CD4-positive, alpha-beta T cell (primary cell): ENCODE measurements at places on chromosomes 1 and 21.
A peak's percentile ranks its signal among the peaks of the same experiment; 100 is the strongest.

DNA sequence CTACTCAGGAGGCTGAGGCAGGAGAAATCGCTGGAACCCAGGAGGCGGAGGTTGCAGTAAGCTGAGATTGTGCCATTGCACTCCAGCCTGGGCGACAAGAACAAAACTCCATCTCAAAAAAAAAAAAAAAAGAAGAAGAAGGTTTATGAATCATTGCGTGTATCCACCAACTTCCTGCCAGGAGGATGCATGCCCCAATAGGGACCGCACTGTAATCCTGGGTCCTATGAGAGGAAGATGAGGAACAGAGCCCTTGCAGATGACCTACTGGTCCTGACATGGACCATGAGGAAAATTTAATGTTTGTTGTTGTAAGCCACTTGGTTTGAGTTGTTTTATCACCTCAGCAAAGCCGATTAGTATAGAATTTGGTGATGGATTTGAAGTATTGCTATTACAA is 56.7 kb downstream of the PTGS2 start:
- DNase-seq = no peak
- no peak overlapping the region for H3K4me3 ChIP-seq
- no peaks in the 10 kb centered on the region for H3K27me3 ChIP-seq
- H3K36me3 ChIP-seq = no peaks in the 10 kb centered on the region

DNA sequence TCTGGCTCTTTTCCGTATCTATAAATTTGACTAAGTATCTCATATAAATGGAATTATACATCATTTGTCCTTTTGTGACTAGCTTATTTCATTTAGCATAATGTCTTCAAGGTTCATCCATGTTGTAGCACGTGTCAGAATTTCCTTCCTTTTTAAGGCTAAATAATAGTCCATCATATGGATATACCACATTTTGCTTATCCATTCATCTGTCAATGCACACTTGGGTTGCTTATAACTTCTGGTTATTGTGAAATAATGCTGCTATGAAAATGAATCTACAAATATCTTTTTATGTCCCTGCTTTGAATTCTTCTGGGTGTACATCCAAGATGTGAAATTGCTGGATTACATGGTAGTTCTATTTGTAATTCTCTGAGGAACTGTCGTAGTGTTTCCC is 119.6 kb downstream of the RHOU start:
- H3K27me3 ChIP-seq = no peaks in the 10 kb centered on the region
- H3K4me3 ChIP-seq = no peak overlapping the region
- H3K27ac ChIP-seq = no peak overlapping the region
- no peaks in the 10 kb centered on the region for H3K36me3 ChIP-seq
- no peaks in the 10 kb centered on the region for H3K4me1 ChIP-seq

- H3K4me1 ChIP-seq = no peaks in the 10 kb centered on the region
- DNase-seq = no peak
- no peaks in the 10 kb centered on the region for H3K27me3 ChIP-seq
- H3K4me3 ChIP-seq = no peak overlapping the region
- no peaks in the 10 kb centered on the region for H3K36me3 ChIP-seq
- no peak overlapping the region for H3K27ac ChIP-seq
Observed at GRCh38 chr1:94592571-94592920, 51.0 kb upstream of the F3 start.

DNA sequence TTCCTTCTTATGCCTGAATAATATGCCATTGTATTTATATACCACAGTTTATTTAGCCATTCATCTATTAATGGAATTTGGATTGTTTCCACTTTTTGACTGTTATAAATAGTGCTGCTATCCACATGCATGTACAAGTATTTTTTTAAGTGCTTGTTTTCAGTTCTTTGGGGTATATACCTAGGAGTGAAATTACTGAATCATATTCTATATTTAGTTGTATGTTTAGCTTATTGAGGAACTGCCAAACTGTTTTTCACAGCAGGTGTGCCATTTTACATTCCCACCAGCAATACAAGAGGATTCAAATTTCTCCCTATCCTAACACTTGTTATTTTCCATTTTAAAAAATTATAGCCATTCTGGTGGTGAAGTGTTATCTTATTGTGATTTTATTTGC is 7.6 kb upstream of the HJV start:
- no peaks in the 10 kb centered on the region for H3K36me3 ChIP-seq
- H3K4me1 ChIP-seq = no peaks in the 10 kb centered on the region
- no peak overlapping the region for H3K4me3 ChIP-seq
- H3K27me3 ChIP-seq = no peaks in the 10 kb centered on the region
- no peak overlapping the region for H3K27ac ChIP-seq

- no peak overlapping the region for H3K27ac ChIP-seq
- H3K4me3 ChIP-seq = no peak overlapping the region
- peaks cover 22% of the 10 kb centered on the region for H3K4me1 ChIP-seq
- peaks cover 7% of the 10 kb centered on the region for H3K27me3 ChIP-seq
- no peak for DNase-seq
Observed at GRCh38 chr1:10962483-10962882, 50.0 kb upstream of the TARDBP start.

GRCh38 chr1:212545941-212546635 is 62.5 kb upstream of the ATF3 start:
- no peaks in the 10 kb centered on the region for H3K4me1 ChIP-seq
- peaks cover 9% of the 10 kb centered on the region for H3K27me3 ChIP-seq
- H3K4me3 ChIP-seq = no peak overlapping the region
- H3K36me3 ChIP-seq = no peaks in the 10 kb centered on the region

GRCh38 chr21:26506956-26507355 is 66.1 kb downstream of the CYYR1 start:
- no peak for DNase-seq
- H3K4me1 ChIP-seq = no peaks in the 10 kb centered on the region
- no peaks in the 10 kb centered on the region for H3K27me3 ChIP-seq
- H3K27ac ChIP-seq = no peak overlapping the region
- no peak overlapping the region for H3K4me3 ChIP-seq

DNA sequence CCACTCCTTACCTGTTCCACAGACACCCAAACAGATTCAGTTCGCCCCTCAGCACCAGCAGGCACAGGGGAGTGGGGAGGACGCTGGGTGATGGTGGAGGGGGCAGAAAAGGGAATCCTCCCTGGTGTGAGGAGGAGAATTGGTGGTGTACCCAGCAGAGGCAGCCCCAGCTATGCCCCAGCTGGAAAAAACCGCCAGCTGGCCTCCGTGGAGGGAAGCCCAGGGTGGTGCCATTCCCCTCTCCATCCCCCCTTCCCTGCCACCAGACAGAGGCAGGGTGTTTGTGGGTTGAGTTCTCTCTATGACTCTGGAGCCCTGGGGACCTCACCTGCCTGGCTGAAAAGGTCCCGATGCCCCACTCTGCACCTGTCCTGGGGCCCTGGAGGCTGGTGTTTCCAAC is 27.9 kb downstream of the OPTC start:
- no peak for DNase-seq
- H3K36me3 ChIP-seq = no peaks in the 10 kb centered on the region
- H3K4me3 ChIP-seq = no peak overlapping the region
- no peak overlapping the region for H3K27ac ChIP-seq

GRCh38 chr1:223393275-223394214 is at the start of gene CCDC185:
Gene CCDC185, plus strand, starts transcription at chr1:223393415. Its CDS starts 61 bp downstream, at chr1:223393476.
- peaks cover 13% of the 10 kb centered on the region for H3K4me1 ChIP-seq
- H3K27ac ChIP-seq = no peak within 1 kb of the TSS
- H3K36me3 ChIP-seq = no peaks in the 10 kb centered on the region
- no peak for DNase-seq
- peaks cover 18% of the 10 kb centered on the region for H3K27me3 ChIP-seq

GRCh38 chr1:3251807-3252428 is 182.9 kb downstream of the PRDM16 start:
- H3K27me3 ChIP-seq = peaks cover 7% of the 10 kb centered on the region
- DNase-seq = no peak
- H3K27ac ChIP-seq = no peak overlapping the region
- no peaks in the 10 kb centered on the region for H3K36me3 ChIP-seq

DNA sequence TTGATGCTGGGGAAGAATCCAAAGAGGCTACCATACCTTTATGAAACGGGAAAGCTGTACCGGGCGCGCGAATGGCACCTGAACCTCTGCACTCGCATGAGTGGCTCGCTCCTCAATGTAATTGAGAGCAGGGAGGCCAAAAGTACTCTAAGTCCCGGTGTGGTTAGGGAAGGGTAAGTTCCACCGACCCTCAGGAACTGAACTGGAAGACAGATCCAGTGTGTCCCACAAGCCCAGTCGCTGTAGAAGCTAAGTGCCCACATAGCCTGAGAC is 1.0 kb downstream of the GATAD2B start:
- peak overlapping the region; percentile 83 for H3K27ac ChIP-seq
- H3K27me3 ChIP-seq = no peaks in the 10 kb centered on the region
- peaks cover 57% of the 10 kb centered on the region for H3K4me1 ChIP-seq
- H3K4me3 ChIP-seq = peak overlapping the region; percentile 91

- H3K4me1 ChIP-seq = peaks cover 89% of the 10 kb centered on the region
- no peak overlapping the region for H3K4me3 ChIP-seq
- no peaks in the 10 kb centered on the region for H3K36me3 ChIP-seq
- H3K27ac ChIP-seq = no peak overlapping the region
- DNase-seq = no peak
Observed at GRCh38 chr1:24957016-24957807, 27.1 kb upstream of the RUNX3 start.

GRCh38 chr21:34882719-34883131 is 166.4 kb downstream of the RUNX1 start:
- no peak for DNase-seq
- H3K27ac ChIP-seq = no peak overlapping the region
- H3K36me3 ChIP-seq = peaks cover 34% of the 10 kb centered on the region
- peaks cover 22% of the 10 kb centered on the region for H3K4me1 ChIP-seq

GRCh38 chr1:68370101-68370915 is 79.4 kb downstream of the RPE65 start:
- H3K27ac ChIP-seq = no peak overlapping the region
- no peaks in the 10 kb centered on the region for H3K4me1 ChIP-seq
- no peak for DNase-seq
- H3K4me3 ChIP-seq = no peak overlapping the region
- H3K27me3 ChIP-seq = no peaks in the 10 kb centered on the region
- H3K36me3 ChIP-seq = no peaks in the 10 kb centered on the region

DNA sequence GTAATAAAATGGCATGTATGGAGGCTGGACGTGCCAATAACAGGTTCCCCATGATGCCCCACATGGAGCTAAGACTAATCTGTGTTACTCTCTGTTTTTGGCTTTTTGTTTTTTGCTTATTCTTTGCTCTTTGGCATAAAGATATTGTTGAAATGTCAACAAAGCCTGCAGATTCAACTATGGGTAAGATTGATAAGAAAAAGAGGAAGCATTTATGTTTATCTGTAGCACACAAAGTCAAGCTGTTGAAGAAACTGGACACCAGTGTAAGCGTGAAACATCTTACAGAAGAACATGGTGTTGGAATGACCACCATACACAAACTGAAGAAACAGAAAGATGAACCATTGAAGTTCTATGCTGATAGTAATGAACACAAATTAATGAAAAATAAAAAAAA is 402.7 kb downstream of the LTN1 start:
- H3K36me3 ChIP-seq = no peaks in the 10 kb centered on the region
- H3K4me3 ChIP-seq = no peak overlapping the region
- no peak for DNase-seq
- no peak overlapping the region for H3K27ac ChIP-seq

DNA sequence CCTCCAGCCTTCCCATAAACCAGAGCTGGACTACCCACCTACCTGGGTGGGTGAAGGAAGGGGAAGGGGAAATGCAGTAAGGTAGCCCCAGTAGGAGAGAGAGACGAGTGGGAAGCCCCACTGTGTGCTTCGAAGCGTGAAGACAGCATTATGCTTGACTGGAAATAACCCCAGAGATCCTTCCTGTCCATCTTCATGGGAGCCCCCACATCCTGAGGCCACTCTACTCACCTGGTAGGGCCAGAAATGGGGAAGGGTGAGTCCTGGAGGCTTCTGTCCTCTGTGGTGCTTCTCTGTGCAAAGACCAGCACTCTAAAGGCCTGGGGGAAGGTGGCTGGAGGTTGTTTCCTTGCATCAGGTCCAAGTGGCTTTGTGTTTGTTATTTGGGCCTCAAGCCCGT is 10.0 kb upstream of the RASSF5 start:
- H3K27me3 ChIP-seq = no peaks in the 10 kb centered on the region
- peaks cover 4% of the 10 kb centered on the region for H3K4me1 ChIP-seq
- H3K27ac ChIP-seq = no peak overlapping the region
- H3K4me3 ChIP-seq = no peak overlapping the region
- peaks cover 61% of the 10 kb centered on the region for H3K36me3 ChIP-seq

- DNase-seq = no peak
- no peaks in the 10 kb centered on the region for H3K27me3 ChIP-seq
- H3K4me3 ChIP-seq = no peak overlapping the region
- no peaks in the 10 kb centered on the region for H3K36me3 ChIP-seq
- no peak overlapping the region for H3K27ac ChIP-seq
Observed at GRCh38 chr1:115949156-115949555, 27.2 kb upstream of the SLC22A15 start.

DNA sequence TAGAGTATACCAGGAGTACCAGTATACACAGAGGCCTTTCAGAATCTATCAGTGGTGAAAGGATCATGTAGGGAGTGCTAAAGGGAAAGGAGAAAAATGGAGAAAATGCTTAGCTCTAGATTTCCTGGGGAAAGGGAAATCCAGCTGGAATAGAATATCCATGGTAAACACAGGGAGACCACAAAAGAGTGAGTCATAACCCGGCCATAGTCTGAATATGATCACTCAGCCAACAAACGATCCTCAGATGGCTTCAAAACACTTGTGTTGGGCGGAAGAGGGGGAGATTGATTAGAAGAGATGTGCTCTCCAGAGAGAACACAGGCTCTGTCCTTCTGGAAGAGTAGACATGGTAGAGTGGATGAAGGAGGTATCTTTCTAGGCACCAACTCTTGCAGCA is 180.6 kb downstream of the PAPPA2 start:
- no peaks in the 10 kb centered on the region for H3K36me3 ChIP-seq
- no peaks in the 10 kb centered on the region for H3K4me1 ChIP-seq
- no peak overlapping the region for H3K27ac ChIP-seq
- no peaks in the 10 kb centered on the region for H3K27me3 ChIP-seq

DNA sequence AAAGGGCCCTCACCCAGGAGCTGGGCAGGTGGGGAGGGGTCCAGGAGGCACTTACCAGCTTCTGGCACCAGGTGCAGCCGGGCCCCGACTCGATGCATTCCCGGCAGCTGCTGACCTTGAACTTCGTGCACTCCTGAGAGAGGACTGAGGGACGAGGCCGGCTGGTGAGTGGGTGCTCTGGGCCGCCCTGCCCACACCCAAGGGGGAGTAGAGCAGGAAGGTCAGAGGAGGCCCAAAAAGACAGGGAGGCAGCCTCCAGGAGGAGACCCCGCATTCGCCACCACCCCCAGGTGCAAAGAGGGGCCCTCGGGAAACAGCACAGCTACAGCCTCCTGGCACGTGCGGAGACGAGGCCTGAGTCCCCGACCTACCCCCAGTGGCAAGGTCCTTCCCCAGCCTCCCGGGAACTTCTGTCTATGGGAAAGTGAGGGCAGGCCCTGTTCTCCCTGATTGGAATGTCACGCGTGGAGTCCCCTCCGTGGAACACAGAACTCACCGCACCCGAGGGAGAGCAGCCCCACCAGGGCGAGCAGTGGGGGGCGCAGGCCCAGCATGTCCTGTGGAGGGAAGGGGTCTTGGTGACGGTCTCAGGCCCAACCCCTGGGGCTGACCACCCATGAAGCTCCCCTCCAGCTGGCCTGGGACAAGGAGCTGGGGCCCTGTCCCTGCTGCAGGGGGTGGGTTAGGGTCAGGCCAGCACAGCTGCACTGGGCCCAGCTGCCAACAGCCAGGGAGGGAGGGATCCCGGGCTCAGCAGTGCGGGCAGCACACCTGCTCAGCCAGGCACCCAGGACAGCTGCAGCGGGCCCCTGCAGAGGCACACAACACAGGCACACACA is 10.3 kb downstream of the ITGB2 start:
- H3K36me3 ChIP-seq = peaks cover 52% of the 10 kb centered on the region
- peaks cover 97% of the 10 kb centered on the region for H3K4me1 ChIP-seq
- no peaks in the 10 kb centered on the region for H3K27me3 ChIP-seq

GRCh38 chr1:230499496-230499895 is 73.4 kb upstream of the PGBD5 start:
- H3K27ac ChIP-seq = no peak overlapping the region
- no peaks in the 10 kb centered on the region for H3K4me1 ChIP-seq
- peaks cover 6% of the 10 kb centered on the region for H3K27me3 ChIP-seq
